ENCODE measurements at places on chromosomes 11 and 22. TPM values are rescaled to one million over a fixed set of nuclear protein-coding genes. Genes with fewer than 3 reads are reported as not detected.

DNA sequence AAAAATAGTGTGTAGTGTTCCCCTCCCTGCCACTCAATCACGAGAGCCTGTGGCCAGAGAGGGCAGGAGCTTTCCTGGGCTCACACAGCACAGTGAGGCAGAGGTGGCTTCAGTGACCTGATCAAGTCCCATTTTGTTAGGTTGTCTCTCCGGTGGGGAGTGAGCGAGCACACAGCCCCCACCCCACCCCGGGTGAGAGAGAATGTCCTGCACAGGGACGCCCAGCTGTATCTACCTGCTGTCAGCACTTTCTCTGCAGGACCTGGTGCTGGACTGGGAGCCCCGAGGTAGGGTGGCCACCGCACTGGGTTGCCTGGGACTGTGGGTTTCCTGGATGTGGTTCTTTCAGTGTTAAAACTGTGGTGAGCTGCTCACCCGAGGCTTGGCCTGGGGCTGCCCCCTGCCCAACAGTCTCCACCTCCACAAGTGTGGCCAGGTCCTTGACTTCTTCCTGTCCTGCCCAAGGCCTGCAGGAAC, 6.1 kb downstream of the CAPN5 start:
- H3K27me3 ChIP-seq: no peaks in the 10 kb centered on the region
- no peak for DNase-seq
- peaks cover 40% of the 10 kb centered on the region for H3K4me1 ChIP-seq
- peaks cover 1% of the 10 kb centered on the region for H3K36me3 ChIP-seq
- peak overlapping the region; percentile 65 for H3K27ac ChIP-seq

DNA sequence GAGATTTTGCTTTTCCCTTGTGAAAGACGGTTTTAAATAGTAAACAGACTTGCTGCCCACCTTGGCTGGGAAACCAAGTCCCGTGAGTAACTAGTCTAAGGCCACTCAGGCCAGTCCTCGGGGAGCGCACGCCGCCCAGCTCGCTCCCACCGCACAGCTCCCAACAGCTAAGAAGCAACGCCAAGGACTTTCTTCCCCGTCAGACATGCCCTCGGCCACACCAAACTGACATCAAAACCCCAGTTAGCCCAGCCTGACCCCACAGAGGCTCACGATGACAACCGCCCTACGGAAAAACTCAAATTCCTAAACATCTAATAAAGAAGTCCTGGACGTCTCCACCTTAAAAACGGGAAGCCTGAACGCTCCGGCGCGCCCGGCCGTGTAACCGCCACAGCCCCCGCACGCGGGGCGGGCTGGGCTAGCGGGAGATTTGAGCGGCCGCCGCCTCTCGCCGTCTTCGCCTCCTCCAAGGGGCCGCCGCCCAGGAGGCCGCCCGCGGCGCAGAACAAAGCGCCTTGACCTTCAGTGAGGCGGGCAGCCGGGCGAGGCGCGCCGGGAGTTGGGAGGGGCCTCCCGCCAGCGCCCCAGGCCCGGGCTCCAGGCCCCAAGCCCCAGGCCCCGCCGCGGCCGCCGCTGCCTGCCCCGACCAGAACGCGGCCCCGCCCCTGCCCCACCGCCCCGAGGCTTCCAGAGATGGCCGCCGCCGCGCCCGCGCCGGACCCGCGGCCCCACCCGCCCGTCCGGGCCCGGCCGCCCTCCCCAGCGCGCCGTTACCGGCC, 486 bp downstream of the NAP1L4 start:
- H3K36me3 ChIP-seq: no peaks in the 10 kb centered on the region
- DNase-seq: no peak
- H3K27me3 ChIP-seq: no peaks in the 10 kb centered on the region
- H3K4me1 ChIP-seq: peaks cover 33% of the 10 kb centered on the region
- peak overlapping the region; percentile 99 for H3K4me3 ChIP-seq

GRCh38 chr11:122313581-122313980, 197.6 kb upstream of the BLID start:
- H3K36me3 ChIP-seq: no peaks in the 10 kb centered on the region
- H3K27me3 ChIP-seq: peaks cover 6% of the 10 kb centered on the region
- H3K27ac ChIP-seq: no peak overlapping the region
- no peak for DNase-seq

DNA sequence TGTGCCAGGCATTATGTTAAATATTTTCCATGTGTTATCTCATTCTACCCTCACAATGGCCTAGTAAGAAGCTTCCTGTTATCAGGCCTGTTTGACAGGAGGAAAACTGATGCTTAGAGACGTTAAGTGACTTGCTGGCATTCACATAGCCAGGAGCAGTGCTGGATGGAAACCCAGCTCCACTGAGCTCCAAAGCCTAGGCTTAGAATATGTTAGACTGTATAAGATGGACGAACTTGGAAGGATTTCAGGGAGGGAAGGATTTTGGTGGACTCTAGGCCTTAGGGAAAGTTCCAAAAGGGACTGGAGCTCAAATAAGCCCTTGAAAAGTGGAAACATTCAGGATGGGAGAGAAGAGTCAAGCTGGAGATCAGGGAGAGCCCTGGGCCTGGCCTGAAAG, 2.1 kb downstream of the CD44 start:
- H3K4me1 ChIP-seq: peaks cover 13% of the 10 kb centered on the region
- H3K27me3 ChIP-seq: peaks cover 67% of the 10 kb centered on the region
- H3K27ac ChIP-seq: no peak overlapping the region
- H3K4me3 ChIP-seq: no peak overlapping the region

DNA sequence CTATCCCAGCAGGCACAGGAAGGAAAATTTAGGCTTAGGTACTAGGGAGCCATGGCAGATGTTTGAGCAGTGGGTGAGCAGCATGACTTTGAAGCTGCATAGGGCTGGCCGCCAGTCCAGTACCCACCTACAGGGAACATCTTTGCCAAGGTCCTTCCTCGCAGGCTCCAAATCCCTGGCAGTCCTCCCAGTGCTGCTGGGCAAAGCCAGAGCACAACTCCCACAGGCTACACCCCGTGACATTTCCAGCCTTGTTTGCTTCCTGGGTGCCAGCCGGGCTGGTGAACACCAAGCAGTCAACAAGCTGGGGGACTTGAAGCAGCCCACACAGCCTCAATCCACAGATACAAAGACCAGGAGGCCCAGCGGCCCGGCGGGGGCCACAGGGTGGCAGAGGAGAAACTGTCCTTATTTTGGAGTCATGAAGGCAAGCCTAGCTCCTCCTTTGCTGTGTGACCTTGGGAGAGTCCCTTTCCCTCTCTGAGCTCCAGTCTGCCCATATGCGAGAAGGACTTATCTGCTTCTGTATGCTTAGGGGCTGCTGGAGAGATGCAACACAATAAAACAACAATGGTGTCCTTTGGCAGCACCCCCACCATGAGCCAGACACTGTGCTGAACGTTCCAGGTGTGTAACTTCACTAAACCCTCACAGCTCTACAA, 28.0 kb downstream of the TPST2 start:
- no peaks in the 10 kb centered on the region for H3K36me3 ChIP-seq
- DNase-seq: no peak
- H3K4me3 ChIP-seq: no peak overlapping the region

DNA sequence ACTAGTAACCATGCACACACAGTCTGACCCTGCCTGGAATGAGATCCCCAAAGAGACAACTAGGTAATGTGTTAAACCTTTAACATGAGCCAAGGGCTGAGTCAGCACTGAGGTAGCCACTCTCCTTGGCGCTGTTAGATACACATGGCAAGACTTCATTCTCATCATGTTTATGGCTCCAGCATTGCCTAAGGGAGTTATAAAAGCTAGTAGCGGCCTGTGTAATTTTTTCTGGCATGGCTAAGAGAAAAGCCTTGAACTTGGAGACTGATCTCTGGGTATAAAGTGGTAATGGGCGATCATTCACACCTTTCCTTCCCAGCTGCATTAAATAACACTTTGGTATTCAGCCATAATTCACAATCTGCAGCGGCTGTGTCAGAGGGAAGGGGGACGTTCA, 779.7 kb upstream of the LRRC4C start:
- H3K27ac ChIP-seq: no peak overlapping the region
- H3K4me3 ChIP-seq: no peak overlapping the region
- no peak for DNase-seq
- H3K36me3 ChIP-seq: no peaks in the 10 kb centered on the region
- peaks cover 8% of the 10 kb centered on the region for H3K4me1 ChIP-seq
- no peaks in the 10 kb centered on the region for H3K27me3 ChIP-seq

DNA sequence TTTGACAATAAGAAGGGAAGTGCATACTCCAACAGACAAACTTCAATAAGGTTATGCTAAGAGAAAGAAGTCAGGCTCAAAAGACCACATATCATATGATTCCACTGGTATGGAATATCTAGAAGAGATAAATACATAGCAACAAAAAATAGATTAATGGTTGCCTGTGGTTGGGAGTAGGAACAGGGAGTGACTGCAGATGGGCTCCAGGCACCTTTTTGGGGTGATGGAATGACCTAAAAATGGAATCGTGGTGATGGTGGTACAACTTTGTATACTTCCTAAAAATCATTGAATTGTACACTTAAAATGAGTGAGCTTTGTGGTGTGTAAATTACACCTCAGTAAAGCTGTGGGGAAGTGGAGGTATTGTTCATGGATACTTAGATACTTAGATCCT, 29.0 kb upstream of the RAG2 start:
- peaks cover 12% of the 10 kb centered on the region for H3K4me1 ChIP-seq
- no peak overlapping the region for H3K27ac ChIP-seq
- no peaks in the 10 kb centered on the region for H3K27me3 ChIP-seq
- DNase-seq: no peak
- H3K36me3 ChIP-seq: no peaks in the 10 kb centered on the region

- H3K36me3 ChIP-seq: no peaks in the 10 kb centered on the region
- H3K27ac ChIP-seq: no peak overlapping the region
- no peak for DNase-seq
- peaks cover 10% of the 10 kb centered on the region for H3K4me1 ChIP-seq
- H3K4me3 ChIP-seq: no peak overlapping the region
- no peaks in the 10 kb centered on the region for H3K27me3 ChIP-seq
These were observed 32.9 kb upstream of the RFPL3 start for GRCh38 chr22:32324505-32325415.

GRCh38 chr11:62595124-62595523, 3.8 kb upstream of the TUT1 start:
- H3K36me3 ChIP-seq: peaks cover 35% of the 10 kb centered on the region
- H3K4me1 ChIP-seq: peaks cover 53% of the 10 kb centered on the region
- no peak for DNase-seq
- peak overlapping the region; percentile 87 for H3K4me3 ChIP-seq
- no peak overlapping the region for H3K27ac ChIP-seq

DNA sequence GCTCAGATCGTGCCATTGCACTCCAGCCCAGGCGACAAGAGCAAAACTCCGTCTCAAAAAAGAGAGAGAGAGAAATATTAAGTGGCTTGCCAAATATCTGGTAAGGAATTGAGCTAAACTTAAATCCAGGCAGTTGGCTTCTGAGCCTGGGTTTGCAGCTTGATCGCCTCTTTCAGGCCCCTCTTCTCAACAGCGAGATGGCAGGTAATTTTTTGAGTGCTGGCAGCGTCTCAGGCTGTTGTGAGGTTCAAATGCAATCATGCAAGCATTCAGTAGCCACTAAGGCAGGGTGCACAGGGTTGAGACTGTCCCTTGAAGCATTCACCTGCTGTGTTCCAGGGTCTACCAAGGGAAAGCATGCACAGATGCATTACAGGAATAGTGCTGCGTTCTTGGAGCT, 670 bp upstream of the CTSF start:
- H3K4me1 ChIP-seq: peaks cover 12% of the 10 kb centered on the region
- H3K4me3 ChIP-seq: no peak overlapping the region
- no peak for DNase-seq
- peak overlapping the region; percentile 35 for H3K27ac ChIP-seq
- no peaks in the 10 kb centered on the region for H3K36me3 ChIP-seq

GRCh38 chr11:104191124-104191523, 27.2 kb upstream of the PDGFD start:
- no peak overlapping the region for H3K4me3 ChIP-seq
- H3K4me1 ChIP-seq: no peaks in the 10 kb centered on the region
- no peaks in the 10 kb centered on the region for H3K27me3 ChIP-seq
- no peak for DNase-seq
- no peaks in the 10 kb centered on the region for H3K36me3 ChIP-seq

DNA sequence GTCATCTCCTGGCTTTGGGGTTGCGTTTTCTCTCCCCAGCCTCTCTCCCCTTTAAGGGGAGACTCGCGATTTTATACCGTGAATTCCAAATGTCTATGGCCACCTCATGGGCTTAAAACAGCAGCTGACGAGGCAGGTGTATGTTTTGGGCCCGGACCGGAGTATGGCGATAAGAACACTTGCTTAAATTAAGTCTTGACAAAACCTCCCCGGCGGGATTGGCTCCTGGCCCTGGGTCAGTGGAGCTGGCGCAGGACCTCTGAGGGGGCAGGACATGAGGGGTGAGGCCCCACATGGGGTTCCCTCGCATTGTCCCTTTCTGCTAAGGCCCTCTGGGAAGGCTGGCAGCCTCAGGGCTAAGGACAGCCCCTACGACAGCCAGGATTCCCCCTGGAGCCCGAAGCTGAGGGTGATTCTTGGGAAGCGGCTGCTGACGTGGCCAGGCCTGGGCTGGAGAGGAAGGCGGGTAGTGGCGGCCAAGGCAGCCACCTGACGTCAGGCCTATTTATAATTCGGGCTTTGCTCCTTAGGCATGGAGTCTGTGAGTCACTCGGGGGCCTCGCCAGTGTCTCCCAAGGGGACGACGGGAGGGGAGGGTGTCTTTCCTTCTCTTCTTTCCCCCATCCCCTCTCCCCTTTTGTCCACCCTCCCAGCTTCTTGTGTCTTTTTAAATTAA, 12.7 kb downstream of the MYO18B start:
- DNase-seq: no peak
- no peak overlapping the region for H3K4me3 ChIP-seq
- peaks cover 3% of the 10 kb centered on the region for H3K27me3 ChIP-seq
- no peak overlapping the region for H3K27ac ChIP-seq

DNA sequence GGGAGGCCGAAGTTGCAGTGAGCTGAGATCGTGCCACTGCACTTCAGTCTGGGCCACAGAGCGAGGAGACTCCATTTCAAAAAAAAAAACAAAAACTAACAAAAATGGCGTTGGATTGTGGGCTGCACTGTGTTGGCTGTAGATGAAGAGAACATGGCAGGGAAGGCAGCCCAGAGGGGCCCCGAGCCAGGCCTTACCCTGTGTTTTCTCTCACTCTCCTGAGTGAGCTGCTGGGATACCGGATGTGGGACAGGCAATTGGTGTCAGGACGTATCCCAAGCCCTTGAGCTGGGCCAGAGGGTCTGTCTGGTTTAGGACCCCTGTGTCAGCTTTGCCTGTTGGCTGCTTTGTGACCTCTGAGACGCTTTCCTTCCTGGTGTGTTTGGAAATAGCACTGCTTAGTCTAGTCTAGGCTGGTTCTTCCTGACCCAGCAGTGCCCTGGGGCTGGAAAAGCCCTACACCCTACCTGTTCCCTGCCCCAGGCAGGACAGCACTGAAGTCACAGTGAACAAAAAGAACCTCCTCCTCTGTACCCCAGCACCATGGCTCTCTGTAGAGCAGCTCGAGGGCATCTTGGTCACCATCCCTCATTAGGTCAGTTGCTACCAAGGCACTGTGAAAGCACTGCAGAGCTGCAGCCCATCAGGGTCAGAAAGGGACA, 17.8 kb downstream of the CHADL start:
- no peaks in the 10 kb centered on the region for H3K27me3 ChIP-seq
- H3K4me3 ChIP-seq: no peak overlapping the region
- peak overlapping the region; percentile 50 for H3K27ac ChIP-seq
- H3K36me3 ChIP-seq: peaks cover 2% of the 10 kb centered on the region
- DNase-seq: no peak

Gene IFITM10
- total RNA-seq: not detected

Gene LRRC56
- total RNA-seq: 2.1 TPM

Gene MYRF
- total RNA-seq: 3.5 TPM

Gene DEUP1
- total RNA-seq: 0.70 TPM

Gene ETS1
- 69.3 TPM for total RNA-seq

Gene OR52I2
- total RNA-seq: not detected

Gene C11orf86
- total RNA-seq: not detected

Gene MS4A14
- total RNA-seq: not detected
